ENCODE measurements at places on chromosomes 3 and 15.

GRCh38 chr3:61638741-61639140, 77.4 kb downstream of the PTPRG start:
- peak; percentile 29 for DNase-seq

DNA sequence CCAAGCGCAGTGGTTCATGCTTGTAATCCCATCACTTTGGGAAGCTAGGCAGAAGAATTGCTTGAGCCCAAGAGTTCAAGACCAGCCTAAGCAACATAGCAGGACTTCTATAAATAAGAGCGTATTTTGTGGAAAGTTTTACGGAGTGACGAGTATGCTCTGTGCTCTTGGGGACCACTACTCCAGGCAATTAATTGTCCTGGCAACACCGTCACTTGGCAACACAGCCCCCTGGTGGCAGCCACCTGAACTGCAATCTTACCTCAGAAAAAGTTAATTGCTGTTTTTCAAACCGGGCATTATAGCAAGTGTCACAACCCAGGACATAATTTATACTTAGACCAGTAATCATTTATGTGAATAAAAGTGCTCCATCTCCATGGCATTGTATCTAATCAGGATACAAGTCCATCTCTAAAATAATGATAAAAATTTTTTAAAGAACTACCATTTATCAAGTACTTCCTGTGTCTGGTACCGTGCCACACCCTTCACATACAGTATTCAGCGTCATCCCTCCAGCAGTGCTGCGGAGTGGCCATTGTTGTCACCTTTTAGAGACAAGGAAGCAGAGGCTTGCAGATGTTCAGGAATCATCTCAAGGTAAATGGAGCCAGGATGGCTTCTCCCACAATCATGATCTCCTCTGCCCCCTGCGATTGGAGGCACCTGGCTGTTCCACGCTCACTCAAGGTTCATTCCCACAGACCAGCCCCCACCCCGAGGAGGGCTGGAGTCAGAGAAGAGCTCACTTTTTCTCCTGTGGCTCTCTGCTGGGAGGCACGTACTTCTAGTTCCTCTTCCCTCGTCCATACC, 34.5 kb downstream of the PLA2G4D start:
- peak; percentile 48 for DNase-seq

- peak; percentile 13 for DNase-seq
These were observed 111.9 kb downstream of the SLC9A9 start for GRCh38 chr3:143736205-143736997.

GRCh38 chr3:15023719-15024118, 41.4 kb downstream of the MRPS25 start:
- DNase-seq = no peak

DNA sequence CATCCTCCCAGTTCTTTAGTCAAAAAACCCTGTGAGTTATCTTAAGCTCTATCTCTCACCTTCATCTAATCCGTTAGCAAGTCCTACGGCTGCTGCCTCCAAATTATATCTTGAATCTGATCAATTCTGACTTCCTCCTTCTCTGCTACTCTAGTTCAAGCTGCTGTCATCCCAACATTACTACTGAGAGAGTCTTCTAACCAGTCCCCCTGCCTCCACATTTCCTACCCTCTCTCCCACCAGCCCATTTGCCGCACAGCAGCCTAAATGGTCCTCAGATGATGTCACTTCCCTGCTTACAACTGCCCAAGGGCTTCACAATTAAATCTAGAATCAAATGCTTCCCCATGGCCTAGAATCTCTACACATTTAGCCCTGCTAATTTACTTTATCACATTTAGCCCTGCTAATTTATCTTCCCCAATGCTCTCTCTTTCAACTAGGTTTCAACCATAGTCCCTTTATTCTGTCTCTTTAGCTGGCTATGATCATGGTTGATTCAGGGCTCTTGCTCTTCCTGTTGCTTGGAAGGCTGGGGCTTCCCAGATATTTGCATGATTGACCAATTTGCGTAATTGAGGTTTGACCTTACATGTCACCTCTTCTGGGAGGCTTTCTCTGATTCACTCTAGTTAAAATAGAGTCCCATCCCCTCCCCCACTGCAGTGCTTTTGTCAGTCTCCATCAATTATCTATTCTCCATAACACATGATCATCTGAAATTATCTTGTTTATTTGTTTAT, 11.0 kb upstream of the ARL14 start:
- peak; percentile 71 for DNase-seq

DNA sequence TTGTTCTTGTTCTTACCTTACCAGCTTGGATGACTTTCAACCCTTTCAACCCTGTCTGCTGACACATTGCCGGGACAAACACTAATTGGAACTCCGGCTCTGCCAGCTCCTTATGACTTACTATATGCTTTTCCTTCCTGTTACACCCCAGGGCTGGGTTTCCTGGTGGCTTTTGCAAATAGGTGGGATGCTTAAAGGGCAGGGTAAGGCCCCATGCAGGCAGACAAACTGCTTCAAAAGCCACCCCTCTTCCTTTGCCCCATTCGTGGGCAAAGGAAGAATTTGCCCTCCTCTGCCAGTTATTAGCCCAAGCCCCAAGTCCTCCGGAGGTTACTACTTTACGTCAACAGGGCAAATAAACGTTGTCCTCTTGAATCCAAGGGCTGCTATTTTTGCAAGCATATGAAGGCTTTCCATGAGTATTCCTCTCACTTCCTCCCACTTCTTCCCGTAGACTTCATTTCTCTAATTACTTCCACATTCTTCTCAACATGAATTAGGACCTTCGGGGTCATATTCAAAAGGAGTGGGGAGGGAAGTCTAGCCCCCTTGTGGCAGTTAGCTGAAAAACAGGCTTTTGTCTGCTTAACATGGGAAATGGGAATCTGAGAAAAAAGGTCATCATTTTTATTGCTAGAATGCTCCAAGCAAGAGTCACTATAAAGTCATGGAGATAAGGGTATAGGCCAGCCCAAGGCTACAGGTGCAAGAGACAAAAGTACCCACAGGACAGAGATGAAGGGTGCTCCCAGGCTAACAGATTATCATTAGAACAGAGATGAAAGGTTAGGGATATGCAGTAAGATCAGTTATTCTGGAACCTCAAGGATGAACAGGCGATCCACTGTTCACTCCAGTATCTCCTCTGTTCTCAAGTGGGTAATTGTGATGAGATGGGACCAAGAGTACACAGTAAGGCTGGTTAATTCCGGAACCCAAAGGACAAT, 56.3 kb upstream of the FSTL1 start:
- DNase-seq = peak; percentile 78

GRCh38 chr15:92519709-92520108, 126.0 kb downstream of the ST8SIA2 start:
- DNase-seq = no peak

DNA sequence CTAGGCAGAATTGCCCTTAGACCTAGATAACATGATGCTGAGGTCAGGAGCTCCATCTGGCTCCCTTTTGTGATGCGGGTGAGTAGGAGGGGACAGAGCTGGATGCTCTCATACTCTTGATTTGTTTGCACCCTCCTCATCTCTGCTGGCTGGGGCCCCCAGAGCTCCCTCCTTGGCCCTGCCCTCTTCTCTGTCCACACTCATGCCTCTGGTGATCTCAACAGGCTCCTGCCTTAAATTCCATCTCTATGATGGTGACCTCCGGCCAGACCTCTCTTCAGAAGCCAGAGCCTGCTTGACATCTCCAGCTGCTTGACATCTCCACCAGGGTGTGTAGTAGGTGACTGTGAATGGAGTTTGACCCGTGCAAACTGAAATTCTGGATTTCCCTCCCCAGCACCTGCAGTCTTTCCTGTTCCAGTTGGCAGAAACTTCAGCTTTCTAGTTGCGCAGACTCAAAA, 4.3 kb upstream of the FGD5 start:
- no peak for DNase-seq
